ENCODE measurements at places on chromosomes 7 and 10. TPM values are rescaled to one million over a fixed set of nuclear protein-coding genes. Genes with fewer than 3 reads are reported as not detected.

Gene AKR1D1
- total RNA-seq = not detected

Gene CRYGN
- total RNA-seq = not detected

Gene CCDC146
- 0.67 TPM for total RNA-seq

Gene RBP4
- total RNA-seq = 10.6 TPM

Gene C7orf33
- not detected for total RNA-seq

Gene CLRN3
- total RNA-seq = not detected

Gene MYL10
- not detected for total RNA-seq

Gene STEAP1B
- total RNA-seq = 0.07 TPM

Gene TMEM209
- 13.0 TPM for total RNA-seq

Gene HSPA12A
- total RNA-seq = 9.8 TPM

Gene COL26A1
- total RNA-seq = 0.58 TPM

Gene SPDYE2B
- not detected for total RNA-seq

Gene GPR15LG
- total RNA-seq = not detected

Gene NUTM2A
- total RNA-seq = 0.04 TPM

Gene MYH16
- 0.35 TPM for total RNA-seq

Gene WAC
- 66.9 TPM for total RNA-seq

Gene AMPH
- 0.05 TPM for total RNA-seq

Gene C10orf53
- total RNA-seq = not detected
